ENCODE measurements at places on chromosomes 2 and 18. TPM values are rescaled to one million over a fixed set of nuclear protein-coding genes. Genes with fewer than 3 reads are reported as not detected.

DNA sequence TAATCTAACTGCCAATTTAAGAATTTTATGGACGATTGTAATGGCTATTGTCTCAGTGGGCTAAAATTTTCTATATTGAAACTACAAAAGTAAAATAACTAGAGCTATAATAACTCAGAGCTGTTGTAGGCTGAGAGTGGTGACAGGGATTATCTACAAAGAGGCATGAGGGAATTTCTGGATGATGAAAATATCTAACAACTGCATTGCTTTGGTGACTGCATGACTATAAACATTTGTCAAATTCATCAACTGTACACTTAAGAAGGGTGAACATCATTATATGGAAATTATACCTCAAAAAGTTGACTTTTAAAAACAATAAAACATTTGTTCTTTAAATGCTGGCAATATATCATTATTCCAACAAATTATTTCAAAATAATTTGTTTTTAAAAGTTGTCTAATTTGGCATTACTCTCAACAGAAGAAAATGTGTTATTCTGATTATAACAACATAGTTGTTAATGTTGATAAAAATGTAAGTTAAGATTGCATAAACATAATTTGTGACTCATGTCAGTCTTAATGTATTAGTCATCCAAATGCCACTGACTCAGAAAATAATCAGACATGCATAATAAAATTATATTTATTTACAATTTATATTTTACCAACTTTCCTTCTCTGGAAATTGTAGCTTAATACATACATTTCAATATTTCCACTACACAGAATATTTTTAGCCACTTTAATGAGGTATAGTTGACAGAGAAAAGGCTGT is 865.1 kb upstream of the VRK2 start:
- no peak overlapping the region for H3K27ac ChIP-seq
- H3K27me3 ChIP-seq = no peaks in the 10 kb centered on the region
- DNase-seq = no peak
- no peaks in the 10 kb centered on the region for H3K36me3 ChIP-seq
- no peak overlapping the region for H3K4me3 ChIP-seq
- no peaks in the 10 kb centered on the region for H3K4me1 ChIP-seq

DNA sequence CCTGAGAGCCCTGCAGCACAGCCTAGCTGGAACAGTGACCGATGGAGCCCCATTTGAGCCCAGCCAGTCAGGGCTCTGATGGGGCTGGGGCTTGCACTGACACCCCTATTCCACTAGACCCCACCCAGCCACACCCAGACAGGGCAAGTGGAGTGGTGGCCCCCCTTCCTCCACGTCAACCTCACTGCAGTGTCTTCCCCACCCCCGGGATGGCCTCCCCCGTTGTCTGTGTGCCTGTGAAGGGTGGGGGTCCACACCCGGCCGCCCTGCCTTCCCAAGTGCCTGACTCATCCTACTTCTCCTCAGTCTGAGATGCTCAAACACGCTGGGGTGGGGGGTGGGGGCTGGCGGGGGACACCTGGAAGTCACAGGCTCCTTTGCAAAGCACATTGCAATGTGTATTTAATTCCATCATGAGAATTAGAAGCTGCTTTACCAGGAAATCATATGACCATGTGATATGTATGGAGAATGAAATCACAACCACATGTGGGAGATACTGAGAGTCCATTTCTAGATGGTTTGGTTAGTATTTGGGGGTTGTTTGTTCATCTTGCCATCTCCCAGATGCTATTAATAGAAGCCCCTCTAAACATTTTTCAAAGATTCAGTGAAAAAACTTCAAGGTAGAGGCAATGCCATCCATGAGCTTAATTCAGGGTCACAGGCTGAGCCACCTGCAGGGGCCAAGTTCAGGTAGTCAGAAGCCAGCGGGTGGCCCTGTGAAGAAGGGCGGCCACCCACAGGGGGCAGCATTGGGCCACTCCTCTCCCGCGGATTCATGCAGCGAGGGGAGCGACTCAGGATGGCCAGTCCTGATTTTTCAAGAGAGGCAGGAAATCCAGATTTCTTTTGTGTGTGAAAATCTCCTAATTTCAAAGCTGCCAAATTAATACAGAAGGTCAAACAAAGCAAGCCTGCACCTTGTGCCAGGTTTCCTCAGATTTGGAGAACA is 22.7 kb upstream of the GMPPA start:
- peaks cover 4% of the 10 kb centered on the region for H3K27me3 ChIP-seq
- H3K27ac ChIP-seq = peak overlapping the region; percentile 36
- peaks cover 4% of the 10 kb centered on the region for H3K4me1 ChIP-seq
- peak; percentile 78 for DNase-seq
- no peaks in the 10 kb centered on the region for H3K36me3 ChIP-seq

- no peak for DNase-seq
- H3K36me3 ChIP-seq = no peaks in the 10 kb centered on the region
- H3K4me3 ChIP-seq = no peak overlapping the region
- H3K4me1 ChIP-seq = peaks cover 19% of the 10 kb centered on the region
- H3K27ac ChIP-seq = no peak overlapping the region
These were observed 31.5 kb downstream of the DOCK10 start for GRCh38 chr2:225010804-225011203.

DNA sequence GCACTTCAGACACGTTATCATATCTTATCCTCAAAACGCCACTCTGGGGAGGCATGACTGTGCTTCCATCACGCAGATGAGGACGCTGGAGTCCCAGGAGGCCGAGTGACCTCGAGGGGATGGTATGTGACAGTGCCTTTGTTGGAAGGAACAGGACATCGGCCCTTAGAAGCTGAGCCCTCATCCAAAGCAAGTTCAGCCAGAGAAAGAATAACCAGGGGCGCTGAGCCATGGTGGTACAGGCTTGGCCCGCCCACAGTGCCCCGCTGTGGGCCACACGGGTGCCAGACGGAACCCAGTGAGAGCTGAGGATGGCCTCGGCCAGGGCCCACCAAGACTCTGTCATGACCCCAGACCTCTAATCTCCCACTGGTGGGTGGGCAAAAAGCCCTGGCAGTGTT is 31.3 kb downstream of the HS1BP3 start:
- H3K36me3 ChIP-seq = peaks cover 7% of the 10 kb centered on the region
- no peak overlapping the region for H3K4me3 ChIP-seq
- peak overlapping the region; percentile 90 for H3K27ac ChIP-seq
- no peak for DNase-seq
- H3K27me3 ChIP-seq = no peaks in the 10 kb centered on the region

GRCh38 chr2:135820003-135820618 is 16.9 kb downstream of the LCT start:
- H3K36me3 ChIP-seq = no peaks in the 10 kb centered on the region
- no peaks in the 10 kb centered on the region for H3K4me1 ChIP-seq
- H3K27ac ChIP-seq = no peak overlapping the region
- H3K4me3 ChIP-seq = no peak overlapping the region

DNA sequence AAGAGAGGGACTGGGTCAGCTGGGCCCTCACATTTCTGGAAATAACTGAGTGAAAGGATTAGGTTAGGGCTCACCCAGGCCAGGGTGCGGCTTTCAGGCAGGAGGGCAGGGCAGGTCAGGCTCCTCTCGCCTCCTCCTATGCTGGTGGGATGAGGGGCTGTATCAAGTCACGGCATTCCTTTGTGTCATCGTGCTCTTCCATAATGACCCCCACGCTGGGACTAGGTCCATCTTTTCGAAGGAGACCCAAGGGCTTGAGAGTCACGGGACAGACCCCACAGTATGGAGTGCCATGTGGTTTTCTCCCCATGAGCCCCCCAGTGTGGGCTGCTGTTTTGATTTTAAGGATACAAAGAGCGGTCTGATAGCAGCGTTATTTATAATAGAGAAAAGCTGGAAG is 137.8 kb upstream of the COPS8 start:
- no peak for DNase-seq
- H3K27ac ChIP-seq = no peak overlapping the region
- H3K4me3 ChIP-seq = no peak overlapping the region
- H3K4me1 ChIP-seq = no peaks in the 10 kb centered on the region

DNA sequence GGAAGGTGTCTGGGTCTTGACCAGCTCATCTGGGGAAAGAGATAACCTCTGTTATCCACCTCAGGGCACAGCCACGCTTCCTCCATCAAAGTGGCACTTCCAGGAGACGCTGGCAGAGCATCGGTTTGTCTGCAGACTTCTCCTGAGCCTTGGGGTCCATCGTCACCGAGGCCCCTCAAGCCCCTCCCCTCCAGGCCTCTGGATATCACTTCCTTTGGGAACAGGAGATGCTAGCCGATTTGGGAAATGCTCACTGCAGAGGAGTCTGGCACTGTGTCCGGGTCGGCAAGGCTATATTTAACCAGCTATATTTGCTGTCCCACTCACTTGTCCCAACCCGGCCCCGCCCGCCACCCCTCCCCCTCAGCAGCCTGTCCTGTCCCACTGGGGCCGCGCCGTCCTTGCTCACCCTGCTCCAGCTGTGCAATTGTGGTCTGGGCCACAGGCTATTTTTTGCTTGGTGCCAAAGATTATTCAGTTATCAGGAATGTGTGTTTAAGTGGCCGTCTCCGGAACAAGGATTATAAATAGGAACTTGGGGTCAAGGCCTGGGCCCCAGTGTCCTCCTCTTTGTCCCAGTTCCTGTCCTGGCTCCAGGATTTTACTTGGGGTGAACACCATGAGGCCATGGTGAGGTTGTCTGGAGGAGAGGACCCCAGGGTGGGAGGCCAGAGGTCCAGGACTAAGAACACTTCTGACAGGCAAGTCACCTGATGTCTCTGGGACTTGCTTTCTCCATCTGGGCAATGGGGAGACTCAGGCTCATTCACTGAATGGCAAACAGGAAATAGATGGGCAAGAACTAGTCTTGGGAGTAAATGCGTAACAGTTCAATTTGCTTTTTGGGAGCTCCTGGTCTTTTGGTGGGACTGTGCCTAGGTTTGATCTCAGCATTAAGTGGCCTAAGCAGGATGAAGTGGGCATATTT is 263.6 kb downstream of the DYSF start:
- H3K27me3 ChIP-seq = no peaks in the 10 kb centered on the region
- peak; percentile 59 for DNase-seq
- H3K27ac ChIP-seq = peak overlapping the region; percentile 30
- H3K4me3 ChIP-seq = no peak overlapping the region

DNA sequence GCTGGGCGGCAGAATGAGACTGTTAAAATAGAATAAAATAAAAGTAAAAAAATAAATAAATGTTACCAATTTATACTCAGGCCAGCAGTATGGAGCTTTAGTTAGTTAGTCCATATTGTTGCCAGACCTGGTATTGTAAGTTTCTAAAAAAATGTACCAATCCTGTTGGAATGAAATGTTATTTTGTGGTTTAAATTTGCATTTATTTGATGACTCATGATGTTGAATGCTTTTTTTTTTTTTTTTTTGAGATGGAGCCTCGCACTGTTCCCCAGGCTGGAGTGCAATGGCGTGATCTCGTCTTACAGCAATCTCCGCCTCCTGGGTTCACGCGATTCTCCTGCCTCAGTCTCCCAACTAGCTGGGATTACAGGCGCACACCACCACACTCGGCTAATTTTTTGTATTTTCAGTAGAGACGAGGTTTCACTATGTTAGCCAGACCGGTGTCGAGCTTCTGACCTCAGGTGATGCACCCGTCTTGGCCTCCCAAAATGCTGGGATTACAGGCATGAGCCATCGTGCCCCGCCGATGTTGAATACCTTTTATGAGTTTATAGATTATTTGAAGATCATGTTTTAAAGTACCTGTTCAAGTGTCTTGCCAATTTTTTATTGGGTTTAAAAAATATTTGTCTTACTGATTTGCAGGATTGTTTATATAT is 5.7 kb upstream of the PTPRN start:
- DNase-seq = no peak
- no peaks in the 10 kb centered on the region for H3K36me3 ChIP-seq
- no peak overlapping the region for H3K4me3 ChIP-seq
- no peaks in the 10 kb centered on the region for H3K4me1 ChIP-seq
- H3K27me3 ChIP-seq = peaks cover 35% of the 10 kb centered on the region

DNA sequence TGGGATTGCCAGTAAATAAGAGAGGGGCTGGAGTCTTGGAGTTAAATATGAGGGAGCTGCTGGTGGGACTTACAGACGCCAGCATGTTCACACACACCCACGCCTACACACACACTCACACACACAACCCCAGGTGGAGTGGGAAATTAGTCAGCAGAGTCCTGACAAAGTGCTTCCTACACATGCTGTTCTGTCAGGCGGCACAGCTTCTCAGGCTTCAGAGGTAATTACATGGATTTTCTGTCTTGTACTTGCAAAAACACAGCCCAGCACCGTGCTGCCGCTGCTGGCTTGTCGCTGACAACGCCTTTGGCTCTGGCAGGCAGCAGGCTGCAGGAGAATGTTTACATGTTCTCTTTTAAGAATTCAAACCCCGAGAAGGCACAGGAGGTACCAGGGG is 1186.3 kb upstream of the CELF4 start:
- H3K4me1 ChIP-seq = no peaks in the 10 kb centered on the region
- H3K27ac ChIP-seq = no peak overlapping the region
- no peaks in the 10 kb centered on the region for H3K36me3 ChIP-seq

DNA sequence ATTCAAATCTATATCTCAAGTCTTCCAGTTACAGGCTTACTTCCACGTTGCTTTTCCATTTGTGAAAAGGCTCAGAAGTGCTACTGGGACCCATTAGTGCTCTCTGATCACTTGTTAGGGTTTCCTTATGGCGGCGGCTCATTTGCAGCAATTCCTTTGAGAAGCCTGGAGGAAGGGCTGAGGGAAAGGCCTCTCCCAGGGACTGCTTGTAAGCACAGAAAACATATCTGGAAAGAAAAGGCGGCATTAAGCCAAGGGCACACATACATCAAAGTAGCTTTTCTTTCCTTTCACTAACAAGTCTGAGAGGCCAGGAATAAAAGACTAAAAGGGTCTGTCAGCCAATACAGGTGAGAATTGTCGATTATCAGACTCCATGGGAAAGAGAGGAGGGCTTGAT is 39.4 kb upstream of the ITGB6 start:
- no peak for DNase-seq

- H3K36me3 ChIP-seq = no peaks in the 10 kb centered on the region
- no peak overlapping the region for H3K4me3 ChIP-seq
- no peaks in the 10 kb centered on the region for H3K4me1 ChIP-seq
- no peaks in the 10 kb centered on the region for H3K27me3 ChIP-seq
These were observed 225.7 kb downstream of the TMX3 start for GRCh38 chr18:68489013-68489792.

DNA sequence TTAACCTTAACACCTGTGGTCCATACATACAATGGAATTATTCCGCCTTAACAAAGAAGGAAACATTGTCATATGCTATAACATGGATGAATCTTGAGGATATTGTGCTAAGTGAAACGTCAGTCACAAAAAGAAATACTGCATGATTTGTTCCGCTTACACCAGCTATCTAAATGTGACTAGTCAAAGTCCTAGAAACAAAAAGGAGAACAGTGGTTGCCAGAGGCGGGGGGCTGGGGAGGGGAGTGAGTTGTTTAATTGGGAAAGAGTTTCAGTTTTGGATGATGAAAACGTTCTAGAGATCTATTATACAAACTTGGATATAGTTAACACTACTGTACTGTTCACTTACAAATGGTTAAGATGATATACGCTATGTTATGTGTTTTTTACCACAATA is 72.0 kb downstream of the SPRED2 start:
- no peaks in the 10 kb centered on the region for H3K27me3 ChIP-seq
- no peak overlapping the region for H3K4me3 ChIP-seq
- H3K36me3 ChIP-seq = no peaks in the 10 kb centered on the region

SLC40A1 gene
- 276 TPM for total RNA-seq

EGR4 gene
- total RNA-seq = not detected

SIGLEC15 gene
- not detected for total RNA-seq

LRRC30 gene
- not detected for total RNA-seq

SLC4A3 gene
- total RNA-seq = 0.32 TPM

SALL3 gene
- total RNA-seq = not detected

MOCOS gene
- 2.6 TPM for total RNA-seq

KCNJ3 gene
- not detected for total RNA-seq
